Hepatocyte (in vitro differentiated cells): ENCODE measurements at places on chromosomes 13 and 19. TPM values are rescaled to one million over a fixed set of nuclear protein-coding genes. Genes with fewer than 3 reads are reported as not detected.

The UBE2L5 gene
- total RNA-seq: not detected in 2 replicates

The B3GNT8 gene
- total RNA-seq: 5.3 and 9.2 TPM in 2 replicates

The HSH2D gene
- 4.0 and 6.1 TPM in 2 replicates for total RNA-seq

GRCh38 chr19:14957464-14957863, 16.2 kb downstream of the OR7C2 start:
- DNase-seq: no peak

DNA sequence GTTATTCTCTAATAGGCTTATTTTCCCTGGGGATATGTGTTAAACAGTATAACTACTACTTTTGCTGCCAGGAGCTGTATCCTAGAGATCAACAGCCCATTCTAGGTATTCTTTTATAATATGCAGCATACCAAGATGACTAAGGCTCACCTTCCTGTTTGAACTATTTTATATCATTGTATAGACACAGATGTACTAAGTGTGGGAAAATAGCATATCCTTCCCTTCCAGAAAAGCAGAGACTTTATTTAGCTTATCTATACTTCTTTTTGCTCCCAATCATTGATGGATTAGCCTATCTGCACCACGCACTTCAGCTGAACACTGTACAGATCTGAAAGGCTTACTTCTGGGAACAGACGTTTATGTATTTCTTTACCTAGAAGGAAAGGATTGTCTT, 82.6 kb downstream of the MAB21L1 start:
- no peak for DNase-seq

GRCh38 chr13:84843368-84843767, 955.9 kb downstream of the SLITRK6 start:
- no peak for DNase-seq

DNA sequence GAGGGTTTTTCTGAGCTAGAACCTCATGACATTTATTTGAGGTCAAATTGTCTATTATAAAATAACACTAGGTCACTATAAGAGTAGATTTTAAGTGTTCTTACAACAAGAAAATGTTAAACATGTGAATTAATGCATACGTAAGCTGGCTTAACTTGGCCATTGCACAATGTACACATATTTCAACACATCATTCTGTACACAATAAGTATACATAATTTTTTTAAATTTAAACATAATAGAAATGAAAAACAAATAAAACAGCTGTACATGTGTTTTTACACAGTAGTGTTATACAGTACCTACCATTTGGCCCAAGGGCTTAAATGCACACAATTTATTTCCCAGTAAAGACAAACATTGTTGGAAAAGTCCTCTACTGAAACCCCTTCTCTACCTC, 269.9 kb downstream of the DACH1 start:
- DNase-seq: no peak
